Esophagus squamous epithelium (tissue), 5 donors: ENCODE measurements at places on chromosomes 13 and 19.

GRCh38 chr13:91948736-91949135 is 550.3 kb downstream of the GPC5 start:
- no peak overlapping the region for H3K4me3 ChIP-seq
- H3K4me1 ChIP-seq: no peaks in the 10 kb centered on the region
- no peak for DNase-seq
- no peak overlapping the region for H3K27ac ChIP-seq
- H3K27me3 ChIP-seq: no peaks in the 10 kb centered on the region

- no peak for DNase-seq
- no peak overlapping the region for H3K4me3 ChIP-seq
- no peaks in the 10 kb centered on the region for H3K27me3 ChIP-seq
- H3K27ac ChIP-seq: no peak overlapping the region
These were observed 13.3 kb upstream of the WDR88 start for GRCh38 chr19:33118643-33119042.

GRCh38 chr19:34597596-34597995 is 79.4 kb downstream of the SCGB2B2 start:
- H3K4me1 ChIP-seq: no peaks in the 10 kb centered on the region
- no peak overlapping the region for H3K27ac ChIP-seq
- H3K4me3 ChIP-seq: no peak overlapping the region
- no peak for DNase-seq

- H3K4me3 ChIP-seq: peak within 1 kb of the TSS; percentile 68
- no peaks in the 10 kb centered on the region for H3K27me3 ChIP-seq
- peak within 1 kb of the TSS; percentile 96 for H3K27ac ChIP-seq
- peak; percentile 88 for DNase-seq
These were observed at the start of gene IZUMO4 for GRCh38 chr19:2096480-2097202. Gene IZUMO4 (plus strand): TSS chr19:2096915. CDS start chr19:2096946, 31 bp downstream.

DNA sequence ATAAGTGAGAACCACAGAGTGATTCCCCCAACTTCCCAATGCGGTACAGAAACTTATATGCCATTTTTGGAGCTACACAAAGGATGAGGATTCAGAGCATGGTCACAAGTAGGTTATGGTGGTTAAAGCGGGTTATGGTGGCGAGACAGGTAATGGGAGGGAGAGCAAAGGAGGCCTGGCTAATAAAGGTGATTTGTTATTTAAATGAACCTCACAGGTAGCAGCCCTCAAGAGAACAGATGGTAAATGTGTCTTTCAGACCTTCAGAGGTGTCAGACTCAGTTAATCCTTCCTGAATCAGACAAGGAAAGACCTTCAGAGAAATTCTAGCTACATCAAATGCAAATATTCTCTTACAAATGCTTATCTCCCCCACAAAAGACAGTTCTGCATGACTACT is 1971.4 kb downstream of the OLFM4 start:
- H3K27me3 ChIP-seq: no peaks in the 10 kb centered on the region
- H3K4me1 ChIP-seq: no peaks in the 10 kb centered on the region
- no peak overlapping the region for H3K4me3 ChIP-seq
- no peaks in the 10 kb centered on the region for H3K36me3 ChIP-seq
- H3K27ac ChIP-seq: no peak overlapping the region

- H3K4me3 ChIP-seq: no peak overlapping the region
- no peak overlapping the region for H3K27ac ChIP-seq
These were observed 77.5 kb upstream of the POMP start for GRCh38 chr13:28581451-28581850.

GRCh38 chr13:39665763-39666162 is 10.3 kb downstream of the COG6 start:
- peaks cover 57% of the 10 kb centered on the region for H3K36me3 ChIP-seq
- no peak for DNase-seq
- H3K4me1 ChIP-seq: no peaks in the 10 kb centered on the region
- no peak overlapping the region for H3K4me3 ChIP-seq
- H3K27me3 ChIP-seq: no peaks in the 10 kb centered on the region

DNA sequence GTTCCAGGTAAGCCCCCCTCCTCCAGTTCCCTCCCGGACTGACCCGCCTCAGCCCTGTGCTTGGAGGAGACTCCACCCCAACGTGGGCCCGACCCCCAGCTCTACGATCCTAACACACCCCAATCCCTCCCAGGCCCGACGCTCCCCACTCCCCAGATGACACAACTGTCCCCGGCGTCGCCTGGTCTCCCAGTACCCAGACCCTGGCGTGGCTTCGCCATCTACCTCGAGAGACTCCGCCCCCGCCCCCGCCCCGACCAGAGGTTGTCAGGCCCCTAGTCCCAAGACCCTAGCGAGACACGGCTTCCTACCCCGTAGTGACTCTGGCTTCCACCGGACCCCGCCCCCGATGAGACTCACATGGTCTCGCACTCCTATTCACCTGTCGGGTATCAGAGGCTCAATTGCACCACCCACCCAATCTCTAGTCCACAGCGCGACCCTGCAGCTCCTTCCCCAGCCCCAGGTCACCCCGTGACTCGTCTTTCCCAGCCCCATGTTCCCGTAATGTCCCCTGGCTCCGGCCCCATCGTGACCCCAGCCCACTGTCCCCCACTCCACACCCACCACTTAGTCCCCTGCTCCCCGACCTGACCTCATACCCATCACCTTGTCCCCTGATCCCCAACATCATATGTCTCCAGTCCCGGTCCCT is 2.9 kb downstream of the CD37 start:
- no peak for DNase-seq
- H3K4me3 ChIP-seq: peak overlapping the region; percentile 67
- no peaks in the 10 kb centered on the region for H3K27me3 ChIP-seq
- H3K27ac ChIP-seq: peak overlapping the region; percentile 86
- H3K36me3 ChIP-seq: no peaks in the 10 kb centered on the region
- peaks cover 19% of the 10 kb centered on the region for H3K4me1 ChIP-seq
